ENCODE measurements at places on chromosomes 5 and 9.

DNA sequence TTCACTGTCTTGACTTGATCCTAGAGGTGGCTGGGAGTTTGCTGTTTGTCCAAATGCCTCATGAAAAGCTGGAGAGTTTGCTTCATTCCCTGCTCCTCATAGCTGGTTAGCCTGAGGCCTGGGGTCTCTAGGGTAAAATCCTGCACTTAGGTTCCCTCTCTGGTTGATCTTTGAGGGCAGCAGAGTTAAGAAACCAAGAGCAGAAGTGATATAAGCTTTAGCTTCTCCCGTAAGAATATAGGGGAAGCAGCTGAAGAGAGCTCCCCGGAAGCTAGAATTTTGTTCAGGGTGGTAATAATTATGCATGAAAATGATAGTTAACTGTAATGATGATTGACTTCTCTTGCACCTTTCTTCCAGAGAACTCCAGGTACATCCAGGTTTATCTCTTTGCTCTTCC lies 1.4 kb downstream of the FAM53C start:
- no peak for DNase-seq

GRCh38 chr9:72786948-72787347 lies 165.9 kb downstream of the ALDH1A1 start:
- no peak for DNase-seq

DNA sequence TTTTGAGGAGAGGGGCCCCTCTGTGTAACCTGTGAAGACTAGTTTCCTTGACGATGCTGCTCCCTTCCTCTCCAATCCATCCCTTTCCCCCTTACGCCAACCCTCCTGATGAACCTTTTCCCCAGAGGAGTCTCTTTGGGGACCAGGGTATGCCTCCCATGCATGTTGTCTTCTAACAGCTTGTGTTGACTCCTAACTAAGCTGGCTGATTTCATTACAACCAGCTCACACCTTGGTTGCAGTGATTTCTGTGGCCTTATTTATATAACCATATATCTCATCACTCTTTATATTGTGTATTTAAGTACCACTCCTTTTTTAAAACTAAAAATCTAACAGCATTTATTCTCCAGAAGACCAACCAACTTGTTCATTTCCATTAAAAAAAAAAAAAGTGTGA lies 42.5 kb downstream of the SFXN1 start:
- no peak for DNase-seq

DNA sequence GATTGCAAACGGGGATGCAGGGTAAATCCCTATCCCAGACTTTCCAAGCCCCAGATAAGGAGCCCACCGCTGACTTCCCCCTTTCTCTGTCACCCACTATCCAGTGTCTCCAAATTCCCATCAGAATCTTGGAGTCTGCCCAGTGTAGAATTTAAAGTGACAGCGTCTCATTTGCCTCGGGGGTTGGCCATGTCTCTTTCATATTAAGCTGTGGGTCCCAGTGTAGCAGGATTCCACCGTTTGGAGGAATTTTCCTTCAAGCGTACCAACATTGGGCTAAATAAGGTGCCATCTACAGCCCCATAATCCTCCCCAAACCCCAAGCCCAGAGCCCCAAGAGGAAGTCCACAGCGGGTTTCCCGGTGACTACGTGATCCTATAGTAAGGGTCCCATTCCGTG lies 1.1 kb downstream of the BRINP1 start:
- no peak for DNase-seq

DNA sequence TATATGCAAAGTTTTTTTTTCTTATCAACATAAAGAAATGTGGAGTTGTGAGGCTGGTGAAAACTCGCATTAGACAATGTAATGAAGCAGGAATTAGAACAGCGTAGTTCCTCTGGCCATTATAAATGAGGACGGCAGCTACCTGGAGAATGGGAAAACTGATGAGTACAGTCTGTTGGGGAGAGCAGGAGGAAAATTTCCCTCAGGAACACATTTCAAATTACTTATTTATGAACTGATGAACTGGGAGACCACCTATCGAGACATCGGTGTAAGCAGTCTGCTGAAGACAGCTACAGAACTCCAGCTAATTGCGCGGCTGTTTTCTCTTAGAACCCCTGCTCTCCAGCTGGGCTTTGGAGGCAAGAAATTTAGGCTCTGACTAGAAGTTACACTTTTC lies 343.9 kb upstream of the CLINT1 start:
- DNase-seq: no peak

- DNase-seq: no peak
Measured at GRCh38 chr9:88995200-88995577, 3.9 kb downstream of the S1PR3 start.

- no peak for DNase-seq
Measured at GRCh38 chr5:154010660-154011059, 28.1 kb downstream of the FAM114A2 start.

DNA sequence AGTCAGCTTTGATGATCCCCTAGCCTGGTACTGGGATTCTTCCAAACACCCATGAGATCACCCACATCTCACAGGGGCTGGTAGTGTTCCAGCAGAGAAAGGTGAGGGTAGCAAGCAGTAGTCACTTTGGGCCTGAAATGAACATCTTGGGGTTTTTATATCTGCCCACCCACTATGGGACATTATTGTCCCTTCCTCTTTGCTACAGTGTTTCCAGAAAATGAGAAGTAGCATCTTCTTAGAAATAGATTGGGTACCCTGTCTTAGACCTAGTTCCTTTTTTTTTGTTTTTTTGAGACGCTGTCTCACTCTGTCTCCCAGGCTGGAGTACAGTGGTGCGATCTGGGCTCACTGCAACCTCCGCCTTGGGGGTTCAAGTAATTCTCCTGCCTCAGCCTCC lies 249.2 kb upstream of the ANKRD55 start:
- DNase-seq: no peak

- no peak for DNase-seq
Measured at GRCh38 chr9:700365-701282, 140.9 kb upstream of the DMRT1 start.

GRCh38 chr9:6788162-6789016 lies 30.6 kb downstream of the KDM4C start:
- DNase-seq: no peak

DNA sequence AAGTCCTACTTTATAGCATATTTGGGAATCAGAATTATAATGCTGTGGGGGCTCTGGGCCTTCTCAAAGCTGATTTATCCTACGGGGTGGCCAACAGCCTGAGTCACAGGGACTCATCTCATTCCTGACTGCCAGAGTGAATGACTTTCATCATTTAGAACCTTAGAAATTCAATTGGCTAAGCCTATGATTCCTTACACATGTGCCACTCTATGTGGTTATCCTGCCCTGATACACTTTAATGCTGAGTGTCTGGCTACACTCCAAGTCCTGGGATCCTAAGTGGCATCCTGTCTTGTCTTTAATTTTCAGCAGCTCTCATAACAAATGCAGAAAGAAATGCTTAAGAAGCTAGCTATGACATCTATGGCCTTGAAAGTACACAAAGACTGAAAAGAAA lies 75.2 kb upstream of the FREM1 start:
- no peak for DNase-seq

GRCh38 chr5:170389550-170389892 lies 354 bp upstream of the KCNMB1 start:
- no peak for DNase-seq

DNA sequence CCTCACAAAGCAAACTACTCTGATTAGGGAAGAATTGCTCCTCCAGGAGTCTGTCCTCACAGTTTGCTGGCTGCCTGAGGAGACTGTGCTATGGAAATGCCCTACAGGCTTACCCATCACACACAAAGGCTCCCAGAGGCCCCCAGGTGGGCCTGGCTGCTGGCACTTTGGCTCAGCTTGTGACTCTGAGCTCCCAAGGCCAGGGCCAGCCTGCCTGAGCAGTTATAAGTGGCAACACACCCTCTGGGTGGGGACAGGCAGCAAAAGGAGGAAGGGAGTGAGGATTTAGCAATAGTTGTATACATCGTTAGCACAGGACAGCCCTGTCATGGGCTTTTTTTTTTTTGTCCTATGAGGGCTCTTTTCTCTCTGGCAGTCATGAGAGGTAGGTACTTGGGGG lies 103.5 kb downstream of the DAPK1 start:
- no peak for DNase-seq

GRCh38 chr5:17882760-17883488 lies 248.7 kb downstream of the TAF11L14 start:
- DNase-seq: no peak

DNA sequence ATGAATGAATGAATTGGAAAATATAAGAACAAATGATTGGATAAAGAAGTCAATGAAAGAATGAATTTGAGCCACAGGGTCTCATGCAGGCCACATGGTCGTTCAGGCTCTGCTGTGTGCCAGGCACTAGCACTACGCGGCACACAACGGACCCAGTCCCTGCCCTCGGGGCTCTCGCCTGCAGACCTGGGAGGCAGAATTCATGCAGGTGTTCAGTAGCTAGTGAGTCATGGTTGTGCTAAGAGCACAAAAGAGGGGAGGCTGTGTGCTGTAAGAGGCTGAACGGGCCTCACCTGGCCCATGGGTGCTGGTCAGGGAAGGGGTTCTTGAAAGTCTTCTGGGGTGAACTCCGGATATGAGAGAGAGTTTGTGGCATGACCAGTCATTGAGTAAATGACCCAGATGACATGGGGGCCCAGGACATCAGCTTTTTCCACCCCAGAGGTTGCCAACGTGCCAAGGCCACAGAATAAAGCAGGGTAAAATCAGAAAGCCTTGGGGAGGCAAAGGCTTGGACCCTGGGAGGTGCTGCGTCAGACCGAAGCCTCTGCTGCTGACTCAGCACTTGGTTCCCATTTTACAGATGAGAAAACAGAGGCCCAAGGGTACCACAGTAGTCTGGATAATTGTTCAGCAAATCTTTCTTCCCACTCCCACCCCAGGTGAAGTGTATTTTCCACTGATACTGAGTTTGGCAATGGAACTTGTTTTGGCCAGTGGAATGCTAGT lies 264.3 kb upstream of the MVB12B start:
- no peak for DNase-seq

- DNase-seq: no peak
Measured at GRCh38 chr9:129686736-129687135, 21.3 kb downstream of the PRRX2 start.

DNA sequence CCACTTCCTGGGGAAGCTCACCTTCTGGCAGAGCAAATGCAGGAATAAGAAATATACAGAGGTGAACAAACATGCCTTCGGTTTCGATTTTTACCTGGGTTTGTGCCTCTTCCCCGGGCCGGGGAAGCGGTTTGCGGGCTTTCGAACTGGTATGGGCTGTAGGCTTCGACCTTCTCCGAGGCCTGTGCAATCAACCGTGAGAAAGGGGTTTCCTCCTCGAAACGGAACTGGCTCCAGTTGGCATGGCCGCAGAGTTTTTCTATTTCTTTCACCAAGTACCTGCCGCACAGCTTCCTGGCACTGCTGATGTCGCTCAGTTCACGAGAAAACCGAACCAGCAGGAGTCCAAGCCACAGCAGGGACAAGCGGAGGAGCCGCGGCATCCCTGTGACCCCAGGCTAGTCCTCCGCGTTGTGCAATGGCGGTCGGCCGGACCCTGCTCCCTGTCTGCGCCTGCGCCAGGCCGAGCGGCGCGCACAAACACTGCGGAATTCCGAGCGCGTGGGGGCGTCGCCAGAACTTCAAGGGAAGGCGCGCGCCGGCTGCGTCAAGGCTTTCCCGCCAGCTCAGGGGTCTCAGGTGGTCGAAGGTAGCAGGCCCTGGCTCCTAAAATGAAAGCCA lies at the start of gene INSL6:
TSS of gene INSL6 (minus strand) at position 420 of the 621 bp plus-strand sequence. CDS start at position 383, 37 bp downstream.
- no peak for DNase-seq

GRCh38 chr5:14917719-14918118 lies 46.1 kb upstream of the ANKH start:
- no peak for DNase-seq

DNA sequence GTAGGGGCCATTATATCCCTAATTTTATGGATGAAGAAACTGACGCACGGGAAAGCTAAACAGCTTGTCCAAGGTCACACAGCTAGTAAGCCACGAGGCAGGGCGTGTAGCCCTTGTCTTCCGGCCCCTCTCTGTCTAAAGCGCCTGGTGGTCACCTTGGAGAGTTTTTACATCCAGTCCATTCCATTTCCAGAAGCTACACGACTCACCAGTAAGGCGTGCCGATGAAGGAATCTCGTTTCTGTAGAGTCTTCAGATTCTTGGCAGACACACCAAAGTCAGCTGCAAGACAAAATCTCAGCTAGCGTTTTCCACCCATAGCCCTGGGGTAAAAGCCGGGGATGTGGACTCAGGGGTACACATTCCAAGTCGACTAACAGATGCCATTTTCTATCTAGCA lies 80.5 kb downstream of the STK10 start:
- no peak for DNase-seq

GRCh38 chr5:72487177-72487576 lies 20.0 kb downstream of the ZNF366 start:
- DNase-seq: no peak

- no peak for DNase-seq
Measured at GRCh38 chr5:132591145-132591544, 34.4 kb downstream of the RAD50 start.

GRCh38 chr9:16120231-16120641 lies 567.4 kb downstream of the CCDC171 start:
- no peak for DNase-seq

- no peak for DNase-seq
Measured at GRCh38 chr5:78560000-78560855, 88.3 kb downstream of the LHFPL2 start.

- DNase-seq: no peak
Measured at GRCh38 chr9:33153666-33154065, 13.5 kb downstream of the B4GALT1 start.

- no peak for DNase-seq
Measured at GRCh38 chr5:68884883-68885282, 208.9 kb upstream of the SLC30A5 start.

DNA sequence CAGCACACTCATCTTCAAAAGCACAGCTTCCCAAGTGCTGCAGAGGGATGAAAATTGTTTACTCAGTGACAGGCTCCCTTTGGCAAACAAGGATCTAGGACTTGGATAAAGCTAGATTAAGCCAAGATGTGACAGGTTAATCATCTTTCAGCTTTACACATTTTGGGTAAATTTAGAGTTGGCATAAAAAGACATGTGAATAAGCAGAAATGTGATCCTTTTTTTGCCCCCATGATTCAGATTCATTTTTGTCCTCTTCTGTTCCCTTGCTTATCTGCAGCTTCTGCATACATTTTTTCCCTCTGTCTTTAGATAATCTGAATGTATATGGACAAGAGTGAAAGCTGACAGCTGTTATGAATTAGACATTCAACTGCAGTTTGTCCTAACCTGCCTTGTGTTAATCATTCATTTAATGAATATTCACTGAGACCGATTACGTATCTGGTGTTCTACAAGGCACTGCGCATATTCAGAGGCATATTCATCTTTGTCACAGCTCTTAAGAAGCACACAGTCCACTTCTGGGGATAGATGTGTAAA lies 19.6 kb downstream of the ADAMTSL1 start:
- no peak for DNase-seq

- DNase-seq: no peak
Measured at GRCh38 chr9:136848393-136849037, 694 bp upstream of the PHPT1 start.

GRCh38 chr9:129482521-129483414 lies 138.1 kb downstream of the C9orf50 start:
- no peak for DNase-seq

GRCh38 chr9:113709721-113710120 lies 166.4 kb upstream of the ZNF618 start:
- no peak for DNase-seq

GRCh38 chr5:39598661-39599248 lies 174.0 kb upstream of the DAB2 start:
- no peak for DNase-seq

Measured in T-cell (primary cell).